ENCODE measurements at places on chromosomes 3 and 15.
A peak's percentile ranks its signal among the peaks of the same experiment; 100 is the strongest.

DNA sequence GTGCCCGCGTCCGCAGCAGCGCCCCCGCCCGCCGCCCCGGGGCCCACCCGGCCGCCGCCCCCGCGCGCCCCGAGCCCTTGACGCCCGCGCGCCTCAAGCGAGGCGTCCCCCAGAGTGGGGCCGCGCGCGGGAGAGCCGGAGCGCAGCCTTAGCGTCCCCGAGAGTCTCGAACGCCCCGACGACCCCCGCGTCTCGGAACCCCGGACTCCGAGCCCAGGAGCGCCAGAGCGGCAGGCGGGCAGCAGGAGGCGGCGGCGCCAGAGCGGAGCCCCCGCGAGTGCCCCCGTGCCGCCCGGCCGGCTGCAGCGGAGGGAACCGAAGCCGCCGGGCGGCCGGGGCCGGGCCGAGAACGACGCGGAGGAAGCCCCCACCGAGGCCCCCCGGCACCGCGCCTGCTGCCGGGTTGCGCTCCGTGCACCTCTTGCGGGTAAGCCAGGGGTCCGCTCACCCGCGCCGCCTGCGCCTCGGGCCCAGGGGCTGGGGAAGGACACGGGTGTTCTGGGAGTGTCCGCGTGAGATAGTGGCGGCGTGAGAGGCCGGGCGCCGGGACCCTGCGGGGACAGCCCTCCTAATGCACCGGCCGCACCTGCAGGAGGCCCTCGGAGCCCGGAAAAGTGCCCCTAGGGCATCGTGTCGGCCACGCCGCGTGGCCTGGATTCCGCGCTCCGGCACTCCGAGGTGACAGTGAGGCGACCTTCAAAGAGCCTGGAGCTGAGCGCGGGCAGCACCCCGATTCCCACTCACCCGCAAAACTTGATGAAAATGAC is 52.0 kb upstream of the ULK4 start:
- DNase-seq = peak; percentile 71

GRCh38 chr3:66303491-66303901 is 82.7 kb downstream of the SLC25A26 start:
- DNase-seq = no peak

- no peak for DNase-seq
Observed at GRCh38 chr3:173905381-173905780, 507.8 kb downstream of the NLGN1 start.

DNA sequence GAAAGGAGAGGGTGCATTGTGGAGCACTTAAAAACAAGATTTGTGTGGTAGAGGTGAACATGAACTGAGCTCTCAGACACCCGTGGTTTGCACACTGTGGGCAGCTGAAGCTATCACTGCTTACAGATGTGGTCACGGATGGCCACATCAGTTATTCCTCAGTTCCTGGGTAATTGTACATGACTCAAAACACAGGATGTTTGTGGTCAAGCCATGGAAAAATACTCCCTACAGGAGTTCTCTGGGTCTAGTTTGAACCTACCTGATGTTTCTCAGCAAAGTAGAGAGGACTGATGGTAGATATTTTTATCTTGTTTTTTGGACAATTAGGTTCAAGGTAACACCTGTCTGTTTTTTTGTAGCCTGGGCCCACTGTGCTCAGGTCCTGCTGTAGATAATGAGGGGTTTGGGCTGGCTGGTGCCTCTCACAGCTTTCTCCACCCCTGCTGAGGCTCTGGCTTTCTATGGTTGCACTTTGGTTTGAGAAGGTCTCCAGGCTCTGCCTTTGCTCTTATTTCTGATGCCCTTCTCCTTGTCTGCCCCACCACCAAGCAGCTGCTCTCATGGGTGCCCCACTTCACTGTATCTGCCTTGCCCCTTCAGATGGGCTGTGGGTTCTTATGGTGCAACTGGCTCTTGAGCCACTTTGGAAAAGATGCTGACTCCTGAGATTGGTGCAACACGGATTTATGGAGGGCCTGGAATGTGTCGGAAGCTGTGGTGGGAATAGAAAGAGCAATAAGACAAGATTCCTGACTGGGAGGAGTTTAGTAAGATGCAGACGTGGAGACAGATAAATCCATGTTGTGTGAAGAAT is 40.1 kb downstream of the CDCP1 start:
- no peak for DNase-seq

GRCh38 chr3:193764959-193765358 is 172.0 kb downstream of the OPA1 start:
- peak; percentile 50 for DNase-seq

- DNase-seq = no peak
Observed at GRCh38 chr3:48894516-48894915, 4.2 kb downstream of the SLC25A20 start.

DNA sequence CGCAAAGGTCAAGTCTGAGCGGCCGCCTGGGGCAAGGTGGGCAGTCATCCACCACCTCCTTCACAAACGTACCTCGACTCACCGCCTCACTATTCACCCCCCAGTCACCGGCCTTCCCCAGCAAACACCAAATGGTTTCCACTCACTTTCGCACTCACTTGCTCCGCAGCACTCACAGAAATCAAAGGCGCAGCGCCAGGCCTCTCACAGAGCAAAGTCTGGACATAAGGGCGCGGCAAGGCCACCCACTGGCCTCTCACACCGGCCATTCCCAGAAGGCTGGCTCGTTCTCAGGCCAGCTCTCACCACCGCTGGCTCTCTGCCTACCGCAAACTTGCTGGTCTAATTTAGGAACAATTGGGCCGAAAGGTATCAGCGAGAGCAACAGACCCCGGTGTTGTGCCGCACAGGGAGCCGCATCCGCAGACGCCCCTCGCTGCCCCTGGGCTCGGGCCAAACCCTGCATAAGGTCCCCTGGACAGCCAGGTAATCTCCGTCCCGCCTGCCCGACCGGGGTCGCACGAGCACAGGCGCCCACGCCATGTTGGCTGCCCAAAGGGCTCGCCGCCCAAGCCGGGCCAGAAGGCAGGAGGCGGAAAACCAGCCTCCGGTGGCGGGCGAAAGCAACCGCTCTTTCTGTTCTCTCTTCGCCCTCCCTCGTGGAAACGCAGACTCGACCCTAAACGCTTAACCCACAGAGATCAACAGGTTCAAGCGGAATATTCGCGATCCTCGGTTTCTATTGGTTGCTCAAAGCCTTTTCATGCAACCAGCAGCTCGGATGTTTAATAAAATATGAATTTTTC is 2.9 kb downstream of the SHOX2 start:
- no peak for DNase-seq

GRCh38 chr15:70053001-70053715 is 44.6 kb downstream of the TLE3 start:
- no peak for DNase-seq

DNA sequence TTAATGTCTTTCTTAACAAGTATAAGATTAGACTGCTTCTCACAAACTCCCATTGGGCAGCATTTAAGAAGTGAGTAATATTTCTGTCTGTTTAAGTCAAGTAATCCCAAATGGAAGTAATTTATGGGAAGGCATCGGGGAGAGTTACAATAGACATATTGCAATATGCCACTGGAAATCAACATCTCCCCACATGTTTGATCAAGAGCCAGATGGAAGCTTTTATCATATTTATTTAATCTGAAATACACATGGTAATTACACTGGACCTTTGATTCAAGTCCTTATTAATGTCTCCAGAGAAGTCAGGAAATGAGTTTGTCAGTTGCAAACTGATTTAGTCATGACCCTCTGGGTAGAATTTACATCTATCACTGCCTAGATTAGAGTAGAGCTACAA is 943.8 kb downstream of the VGLL3 start:
- DNase-seq = no peak

DNA sequence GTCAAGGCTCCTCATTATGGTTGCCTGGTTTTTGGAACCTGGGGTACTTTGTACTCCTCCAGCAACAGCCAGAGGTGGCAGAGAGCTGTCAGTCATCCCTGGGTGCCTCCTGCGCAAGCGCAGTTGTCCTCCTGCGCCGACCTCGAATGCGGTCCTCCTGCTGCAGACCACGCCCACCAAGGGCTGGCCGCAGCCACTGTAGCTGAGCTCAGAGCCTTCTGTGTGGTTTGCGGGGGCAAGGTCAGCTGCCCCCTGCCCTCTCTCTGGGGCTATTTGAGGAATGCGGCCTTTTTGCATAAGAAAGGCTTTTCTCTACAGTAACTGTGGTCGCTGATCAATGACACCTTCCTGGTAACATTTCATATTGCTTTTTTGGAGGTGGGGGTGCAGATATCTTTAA is 131.3 kb upstream of the SNRPN start:
- peak; percentile 72 for DNase-seq

DNA sequence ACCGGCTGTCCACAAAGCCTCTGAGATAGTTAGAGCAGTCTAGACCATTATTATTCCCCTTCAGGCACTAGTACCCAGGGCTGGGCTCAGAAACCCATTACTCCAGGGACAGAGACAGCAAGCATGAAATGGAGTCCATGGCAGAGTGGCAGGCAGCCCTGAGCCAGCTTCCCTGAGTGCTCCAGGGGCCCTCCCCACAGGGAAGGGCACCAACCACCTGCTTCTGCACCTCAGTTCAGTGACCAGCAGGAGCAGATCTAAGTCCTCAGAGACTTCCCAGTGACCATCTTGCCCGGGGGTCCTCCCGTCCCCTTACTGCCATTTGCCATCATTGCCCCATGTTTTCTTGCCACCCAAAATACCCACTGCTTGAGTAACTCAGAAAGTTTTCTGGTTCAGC is 62.0 kb downstream of the DAPK2 start:
- no peak for DNase-seq

DNA sequence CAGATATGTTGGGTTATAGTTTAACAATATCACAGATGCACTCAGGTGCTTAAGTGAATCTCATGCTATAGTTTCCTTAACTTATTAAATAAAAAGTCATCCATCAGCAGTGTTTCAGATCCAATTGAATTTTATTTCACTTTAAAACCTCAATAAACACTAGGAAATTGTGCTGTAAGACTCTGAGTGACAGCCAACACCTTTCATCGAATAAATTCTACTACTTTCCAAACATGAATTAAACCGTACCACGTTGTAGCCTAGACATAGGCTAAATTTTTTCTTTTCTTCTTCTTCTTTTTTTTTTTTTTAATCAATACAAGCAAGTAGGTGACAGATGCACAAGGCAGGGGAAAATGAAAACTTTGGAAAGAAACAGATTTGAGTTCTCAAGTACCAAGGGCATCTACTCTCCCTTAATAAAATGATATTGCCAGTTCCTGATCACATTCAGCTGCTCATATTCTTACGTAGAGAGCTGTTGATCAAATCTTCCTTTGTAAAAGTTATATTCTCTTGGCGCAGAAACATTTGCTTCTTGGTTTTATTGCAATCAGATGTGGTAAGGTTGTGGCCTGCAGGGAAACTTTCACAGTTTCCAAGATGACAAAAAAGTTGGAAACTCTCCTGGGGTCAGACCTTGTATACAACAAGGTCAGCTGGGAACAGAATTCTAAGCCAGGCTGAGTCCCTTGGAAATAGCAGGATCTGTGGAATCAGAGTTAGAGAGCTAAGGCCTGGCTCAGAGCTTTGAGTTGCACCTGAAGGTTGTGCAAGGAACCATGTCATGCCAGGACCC is 147.7 kb downstream of the CD47 start:
- no peak for DNase-seq

DNA sequence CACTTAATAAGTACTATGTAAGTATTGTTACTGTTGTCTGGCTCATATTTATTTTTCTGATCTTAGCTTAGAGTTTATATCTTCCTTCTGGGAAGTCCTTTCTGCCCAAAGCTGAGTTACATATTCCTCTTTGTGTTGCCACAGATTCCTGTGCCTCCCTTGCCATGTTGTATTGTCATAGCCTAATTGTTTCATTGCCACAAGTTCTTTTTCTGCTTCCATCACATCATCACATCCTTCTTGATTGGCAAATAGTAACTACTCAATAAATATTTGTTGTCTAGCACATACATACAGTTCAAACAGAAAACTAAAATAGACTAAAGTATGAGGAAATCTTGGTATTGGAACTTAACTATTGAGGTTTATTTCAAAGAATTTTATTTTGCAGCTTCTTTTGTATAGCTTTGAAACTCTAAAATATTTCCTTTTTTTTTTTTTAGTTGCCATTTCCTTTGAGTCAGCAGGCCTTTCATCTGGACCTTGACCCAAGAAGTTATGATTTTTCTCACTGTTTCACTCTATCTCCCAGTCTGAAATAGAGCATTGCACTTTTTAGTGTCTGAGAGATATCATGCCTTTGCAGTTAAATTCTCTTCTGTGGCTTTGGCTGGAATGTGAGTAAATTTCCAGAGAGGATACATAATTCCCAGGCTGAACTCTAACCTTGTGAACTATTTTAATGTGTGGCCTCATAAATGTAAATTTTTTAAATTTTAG is 98.2 kb downstream of the ZNF609 start:
- no peak for DNase-seq

- peak; percentile 87 for DNase-seq
Observed at GRCh38 chr3:44584646-44585501, at the start of gene ZNF660. Gene ZNF660 (plus strand): TSS chr3:44584964. CDS start chr3:44594194, 9,230 bp downstream.

- no peak for DNase-seq
Observed at GRCh38 chr15:70920981-70921696, 28.5 kb downstream of the LRRC49 start.

- DNase-seq = no peak
Observed at GRCh38 chr3:67864587-67865183, 210.3 kb upstream of the SUCLG2 start.

DNA sequence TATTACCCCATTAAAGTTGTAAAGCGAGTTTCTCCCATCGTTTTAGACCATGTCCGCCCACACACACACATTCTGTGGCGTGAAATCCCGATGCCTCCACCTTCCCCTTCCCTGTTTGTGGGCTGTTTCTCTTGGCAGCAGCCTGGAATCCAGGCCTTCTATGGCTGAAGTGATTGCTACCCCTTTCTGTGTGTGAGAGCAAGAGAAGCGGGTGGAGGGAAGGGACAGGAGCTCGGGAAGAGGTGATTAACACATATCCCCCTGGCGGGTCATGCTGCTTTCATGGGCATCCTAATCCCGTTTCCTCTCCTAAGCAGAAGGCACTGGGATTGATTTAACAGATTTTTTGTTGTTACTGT is 283.8 kb upstream of the RGMA start:
- DNase-seq = no peak

DNA sequence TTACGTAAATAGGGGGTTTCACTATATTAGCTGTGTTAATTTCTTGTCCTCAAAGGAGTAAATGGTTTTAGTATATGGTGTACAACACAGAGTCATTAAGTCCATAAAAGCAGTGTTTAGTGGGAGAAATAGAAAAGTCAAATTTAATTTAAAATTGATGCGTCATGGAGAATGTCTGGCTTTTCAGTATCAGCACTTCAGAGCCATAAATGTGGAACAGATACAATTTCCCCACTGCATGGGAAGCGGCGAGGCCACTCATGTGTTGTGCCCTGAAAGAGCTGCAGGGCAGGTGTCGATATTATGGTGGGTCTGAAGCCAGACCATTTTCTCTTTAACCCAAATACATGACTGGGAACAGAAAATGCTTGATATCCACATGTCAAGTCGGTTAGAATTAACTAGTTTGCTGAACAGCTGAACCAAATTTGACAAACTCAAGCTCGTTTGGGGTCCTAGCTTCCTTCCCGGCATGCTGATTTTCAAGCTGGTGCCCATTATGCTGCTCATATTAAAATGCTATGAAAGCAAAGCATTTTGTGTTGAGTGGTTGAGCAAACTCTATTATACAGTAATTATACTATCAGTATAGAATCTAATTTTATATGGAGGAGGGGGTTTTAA is 364.6 kb upstream of the TBL1XR1 start:
- no peak for DNase-seq

GRCh38 chr3:194324823-194325327 is 26.3 kb downstream of the CPN2 start:
- DNase-seq = no peak

GRCh38 chr3:121111914-121112612 is 204.1 kb downstream of the STXBP5L start:
- no peak for DNase-seq

Measured in type B pancreatic cell (in vitro differentiated cells).